ENCODE measurements at places on chromosomes 5 and 9. TPM values are rescaled to one million over a fixed set of nuclear protein-coding genes. Genes with fewer than 3 reads are reported as not detected.

- DNase-seq, result no peak
Measured at GRCh38 chr9:34145165-34145564, 18.7 kb upstream of the DCAF12 start.

The SLC35A4 gene
- 97.4 TPM for total RNA-seq

DNA sequence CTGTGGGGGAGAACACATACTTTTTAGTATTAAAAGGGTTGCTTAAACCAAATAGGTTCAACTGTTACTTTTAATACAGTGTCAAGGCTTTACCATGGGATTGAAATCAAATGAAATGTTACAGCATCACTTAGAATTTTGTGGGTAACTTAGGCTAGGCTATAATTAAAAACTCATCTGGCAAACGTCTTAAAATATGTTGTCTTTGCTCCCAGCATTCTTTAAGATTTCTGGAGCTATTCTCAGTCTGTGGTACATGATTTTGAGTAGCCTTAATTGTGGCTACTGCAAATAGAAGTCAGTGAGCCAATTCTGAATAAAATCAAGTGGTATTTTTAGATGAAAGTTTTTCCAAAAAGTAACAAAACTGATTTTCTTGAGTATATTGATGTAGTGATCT lies 30.7 kb downstream of the UHRF2 start:
- no peak for DNase-seq

- DNase-seq, result no peak
Measured at GRCh38 chr9:84481231-84481630, 140.7 kb upstream of the SLC28A3 start.

DNA sequence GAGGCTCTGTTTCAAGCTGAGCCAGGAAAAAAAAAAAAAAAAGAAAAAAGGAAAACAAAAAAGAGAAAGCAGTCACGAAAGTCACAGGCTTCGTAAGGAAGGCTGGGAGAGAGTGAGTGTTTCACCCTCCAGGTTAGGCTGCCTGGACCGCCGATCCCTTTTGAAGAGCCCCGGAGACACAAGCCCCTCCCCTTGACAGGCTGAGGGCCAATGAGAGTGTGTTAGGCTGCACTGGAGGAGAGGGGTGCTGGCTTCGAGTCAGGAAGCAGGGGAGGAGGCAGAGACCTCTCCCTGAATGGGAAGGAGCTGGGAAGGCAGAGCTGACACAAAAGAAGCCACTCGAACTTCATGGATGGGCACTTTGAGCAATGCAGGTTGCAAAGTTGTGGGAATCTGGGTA lies at the start of gene NMUR2:
Gene NMUR2, minus strand, starts transcription at position 135 of the 400 bp plus-strand sequence. CDS start 166 bp downstream, outside the sequence.
- no peak for DNase-seq

DNA sequence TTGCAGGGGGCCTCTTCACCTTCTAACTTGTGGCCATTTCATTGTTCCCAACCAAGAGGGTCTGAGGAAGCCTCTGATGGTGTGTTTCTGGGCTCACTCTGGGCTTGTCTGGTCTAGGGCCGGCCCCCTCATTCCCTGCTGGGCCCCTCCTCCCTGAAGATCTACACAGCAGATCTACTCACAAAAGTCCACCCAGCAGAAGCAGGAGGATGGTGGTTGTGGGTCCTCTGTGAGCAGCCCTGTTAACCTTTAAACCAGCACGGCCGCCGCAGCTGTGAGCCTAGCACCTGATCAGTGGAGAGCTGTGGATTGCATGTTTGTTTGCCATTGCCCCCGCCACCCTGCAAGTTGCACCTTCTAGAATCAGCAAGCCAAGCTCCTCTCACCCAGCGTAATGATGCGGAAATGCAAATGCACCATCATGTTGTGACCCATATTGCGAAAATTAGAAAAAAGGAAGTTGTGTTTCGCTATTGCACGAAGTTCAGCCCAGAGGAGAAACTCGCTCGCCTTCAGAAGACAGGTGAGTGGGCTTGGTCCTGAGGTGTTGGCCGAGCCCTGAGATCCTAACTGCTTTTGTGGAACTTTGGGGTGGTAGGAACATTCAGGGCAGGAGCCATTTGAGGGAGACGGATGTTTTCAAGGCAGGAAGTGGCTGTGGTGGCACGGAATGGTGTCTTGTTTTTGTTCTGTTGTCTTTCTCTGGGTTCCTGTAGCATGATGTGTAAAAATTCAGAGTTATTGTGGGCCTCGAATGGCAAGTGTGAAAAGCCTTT lies 16.7 kb downstream of the FGD3 start:
- peak; percentile 72 for DNase-seq

The NRG2 gene
- 0.10 TPM for total RNA-seq

All from activated naive CD8-positive, alpha-beta T cell treated with anti-CD3 and anti-CD28 coated beads for 36 hours (primary cell).